ENCODE measurements at places on chromosomes 1 and 21. TPM values are rescaled to one million over a fixed set of nuclear protein-coding genes. Genes with fewer than 3 reads are reported as not detected.

Gene IFFO2
- 8.7 TPM for total RNA-seq

DNA sequence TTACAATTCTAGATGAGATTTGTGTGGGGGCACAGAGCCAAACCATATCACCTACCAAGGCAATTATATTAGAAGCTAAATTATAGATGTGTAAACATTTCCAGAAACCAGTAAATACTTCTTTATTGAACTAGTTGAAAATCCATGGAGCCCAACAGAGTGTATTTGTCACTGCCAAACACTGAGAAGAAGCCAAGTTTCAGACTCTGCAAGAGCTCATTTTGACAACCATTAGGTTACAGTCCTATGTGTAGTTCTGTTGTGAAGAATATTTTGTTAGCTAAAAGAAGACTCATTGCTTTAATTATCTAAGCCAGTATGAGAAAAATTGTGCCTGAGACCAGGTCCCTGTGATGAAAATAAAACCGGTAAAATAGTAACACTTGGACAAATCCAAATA lies 358.9 kb upstream of the SGIP1 start:
- DNase-seq = no peak

DNA sequence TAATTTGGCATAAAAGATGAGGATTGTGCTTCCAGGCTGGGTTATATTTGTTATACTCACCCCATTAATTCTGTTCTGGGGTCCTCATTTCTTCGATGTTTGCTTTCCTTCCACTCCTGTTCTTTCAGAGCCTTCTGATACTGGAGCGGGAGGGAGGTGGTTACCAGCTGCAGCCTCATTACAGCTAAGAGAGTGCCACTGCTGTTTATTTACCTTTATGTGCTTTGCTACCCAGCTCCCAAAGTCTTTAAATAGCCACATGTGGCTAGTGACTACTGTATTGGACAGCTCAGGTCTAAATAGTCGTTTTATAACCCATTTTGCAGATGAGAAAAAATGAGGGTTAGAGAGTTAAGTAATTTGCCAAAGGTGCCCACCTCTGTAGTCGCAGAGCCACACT lies 25.1 kb downstream of the PLEKHM2 start:
- no peak for DNase-seq

DNA sequence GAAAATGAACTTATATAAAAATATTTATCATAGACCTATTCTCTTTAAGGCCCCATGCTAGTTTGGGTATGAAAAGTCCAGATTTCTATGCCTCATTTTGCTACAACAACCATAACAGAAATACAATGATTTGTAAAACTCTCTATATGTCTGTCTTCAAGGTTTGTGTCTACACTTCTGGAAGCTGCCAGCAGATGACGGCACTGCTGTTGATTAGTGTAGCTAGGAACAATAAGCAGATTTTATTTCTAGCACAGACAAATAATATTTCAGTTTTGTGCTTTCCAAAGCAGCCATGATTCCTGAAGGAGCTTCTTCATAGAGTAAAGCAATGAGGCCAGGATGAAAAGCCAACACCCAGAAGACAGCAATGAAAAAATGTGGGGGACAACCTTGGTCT lies 779.6 kb upstream of the ADGRL2 start:
- DNase-seq = no peak

DNA sequence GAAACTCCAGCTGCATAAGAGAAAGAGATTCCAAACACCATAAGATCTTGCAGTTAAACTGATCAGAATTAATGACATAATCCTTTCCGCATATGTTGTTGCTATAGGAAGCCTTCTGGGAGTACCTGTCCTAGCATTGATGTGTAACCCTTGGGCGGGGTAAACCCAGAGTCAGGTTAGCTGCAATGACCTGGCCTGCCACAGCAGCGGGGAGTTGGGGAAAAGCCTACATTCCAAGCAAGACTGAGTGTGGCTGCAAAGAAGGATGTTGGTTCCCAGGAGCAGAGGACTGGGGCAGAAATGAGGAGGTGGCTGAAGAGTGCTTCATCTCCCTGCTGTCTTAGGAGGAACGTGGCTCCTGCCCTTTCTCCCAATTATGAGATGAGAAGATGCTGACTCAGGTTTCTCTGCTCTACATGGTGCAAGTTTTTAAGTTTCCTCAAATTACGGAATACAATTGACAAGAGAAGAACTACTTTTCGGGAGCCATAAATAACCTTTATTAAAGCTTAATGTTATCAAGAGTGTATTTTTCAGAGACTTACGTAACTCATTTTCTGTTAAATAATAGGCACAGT lies 142.1 kb downstream of the RYR2 start:
- no peak for DNase-seq

- no peak for DNase-seq
Measured at GRCh38 chr1:227944931-227945890, 2.5 kb downstream of the WNT9A start.
